ENCODE measurements at places on chromosomes 11 and 22.

DNA sequence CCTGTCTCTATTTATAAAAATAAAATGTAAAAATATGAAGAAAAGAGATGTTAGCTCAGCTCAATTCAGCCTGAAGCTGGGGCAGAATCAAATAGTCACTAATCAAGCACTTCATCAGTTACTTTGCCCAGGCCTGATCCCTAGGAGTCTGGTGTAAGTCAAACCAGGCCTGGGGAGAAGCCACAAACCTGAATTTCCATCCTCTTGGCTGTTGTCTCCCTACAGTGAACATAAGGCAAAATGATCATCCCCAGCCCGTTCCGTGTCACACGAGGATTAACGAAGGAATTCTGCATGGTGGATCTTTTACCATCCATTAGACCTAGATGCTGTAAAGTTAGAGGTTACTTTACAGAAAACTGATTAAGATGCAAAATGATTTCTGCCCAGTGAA lies 6.5 kb upstream of the NAALADL1 start:
- DNase-seq = no peak

GRCh38 chr11:90309693-90310092 lies 86.8 kb upstream of the CHORDC1 start:
- no peak for DNase-seq

DNA sequence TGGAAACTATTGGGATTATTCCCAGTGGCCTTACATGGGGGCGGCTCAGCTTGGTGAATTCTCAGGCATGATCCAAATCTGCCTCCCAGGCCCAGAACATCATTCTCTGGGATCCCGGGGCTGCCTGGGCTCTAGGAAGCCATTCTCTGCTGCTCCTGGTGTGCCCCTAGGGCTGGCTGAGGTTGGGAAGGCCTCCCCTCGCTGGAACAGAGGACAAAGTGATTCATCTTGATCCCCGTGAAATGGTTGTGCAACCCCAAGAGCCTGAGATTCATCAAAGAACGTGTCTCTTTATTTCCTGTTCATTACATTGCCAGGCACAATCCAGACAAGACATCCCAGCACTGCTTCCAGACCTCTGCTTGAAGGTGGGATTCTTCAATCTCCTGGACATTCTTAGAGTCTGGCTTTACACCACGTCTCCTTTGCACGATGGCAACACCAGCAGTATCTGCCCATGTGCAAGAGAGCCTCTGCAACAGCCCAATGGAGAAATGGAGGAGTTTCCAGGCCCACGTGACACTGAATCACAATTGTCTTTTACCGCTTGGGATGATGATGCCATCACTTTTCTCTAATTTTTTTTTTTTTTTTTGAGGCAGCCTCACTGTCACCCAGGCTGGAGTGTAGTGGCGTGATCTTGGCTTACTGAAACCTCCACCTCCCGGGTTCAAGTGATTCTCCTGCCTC lies 52.3 kb downstream of the TST start:
- no peak for DNase-seq

- no peak for DNase-seq
Observed at GRCh38 chr22:39106326-39106725, 9.3 kb downstream of the APOBEC3H start.

- no peak for DNase-seq
Observed at GRCh38 chr11:43467958-43468357, 109.2 kb downstream of the TTC17 start.

GRCh38 chr11:114622858-114623257 lies 27.3 kb upstream of the NXPE4 start:
- no peak for DNase-seq

DNA sequence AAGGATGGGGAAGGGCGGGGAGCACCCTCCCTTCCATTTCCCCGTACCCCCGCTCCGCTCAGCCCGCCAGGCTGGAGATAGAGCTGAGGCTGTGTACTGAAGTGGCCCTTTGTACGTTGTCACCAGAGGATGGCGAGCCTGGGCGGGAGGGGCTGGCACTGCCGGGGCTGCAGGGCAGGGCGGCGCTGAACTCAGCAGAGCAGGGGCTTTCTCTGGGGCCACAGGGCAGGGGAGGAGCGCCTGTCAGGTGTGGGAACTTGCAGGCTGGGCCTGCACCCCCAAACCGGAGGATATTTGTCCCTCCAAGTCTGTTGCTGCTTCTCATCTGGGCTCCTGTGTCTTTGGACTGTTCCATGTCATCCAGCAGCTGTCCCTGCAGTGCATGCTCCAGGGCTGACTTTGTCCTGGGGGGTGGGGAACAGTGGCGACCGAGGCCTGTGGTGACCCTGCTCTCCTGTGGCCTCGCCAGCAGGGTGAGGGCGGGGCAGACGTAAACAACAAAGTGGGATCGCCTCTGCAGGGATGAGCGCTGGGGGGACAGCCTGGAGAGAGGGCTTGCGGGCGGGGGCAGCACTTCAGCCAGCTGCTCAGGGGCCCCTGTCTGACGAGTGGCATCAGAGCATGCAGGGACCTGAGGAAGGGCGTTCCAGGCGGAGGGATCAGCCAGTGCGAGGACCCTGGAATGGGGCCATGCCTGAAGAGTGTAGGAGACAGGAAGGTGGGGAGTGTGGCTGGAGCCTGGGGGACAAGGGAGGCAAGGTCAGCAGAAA lies 13.1 kb downstream of the MGAT3 start:
- DNase-seq = no peak

GRCh38 chr22:32823024-32823730 lies 21.7 kb downstream of the TIMP3 start:
- no peak for DNase-seq

DNA sequence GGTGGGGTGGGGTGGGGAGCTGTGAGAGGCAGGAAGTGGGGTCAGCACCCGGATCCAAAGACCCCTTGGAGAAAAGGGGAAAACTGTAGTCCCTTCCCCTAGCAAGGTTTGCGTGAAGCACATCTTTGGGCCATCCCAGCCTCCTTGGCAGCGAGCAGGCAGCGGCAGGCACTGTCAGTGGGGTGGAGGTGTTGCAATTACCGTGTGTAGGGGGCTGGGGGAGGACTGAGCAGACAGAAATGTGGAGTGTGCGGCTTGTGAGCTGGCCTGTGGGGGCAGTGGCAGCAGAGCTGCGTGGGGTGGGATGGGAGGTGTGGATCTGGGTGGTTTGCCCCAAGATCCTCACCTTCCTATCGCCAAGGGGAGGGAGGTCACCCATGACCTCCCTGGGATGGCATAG lies 16.4 kb downstream of the DAGLA start:
- DNase-seq = no peak

- DNase-seq = no peak
Observed at GRCh38 chr11:98003606-98004371, 1017.0 kb upstream of the CNTN5 start.

GRCh38 chr11:107598225-107599139 lies 7.5 kb downstream of the ELMOD1 start:
- DNase-seq = no peak

DNA sequence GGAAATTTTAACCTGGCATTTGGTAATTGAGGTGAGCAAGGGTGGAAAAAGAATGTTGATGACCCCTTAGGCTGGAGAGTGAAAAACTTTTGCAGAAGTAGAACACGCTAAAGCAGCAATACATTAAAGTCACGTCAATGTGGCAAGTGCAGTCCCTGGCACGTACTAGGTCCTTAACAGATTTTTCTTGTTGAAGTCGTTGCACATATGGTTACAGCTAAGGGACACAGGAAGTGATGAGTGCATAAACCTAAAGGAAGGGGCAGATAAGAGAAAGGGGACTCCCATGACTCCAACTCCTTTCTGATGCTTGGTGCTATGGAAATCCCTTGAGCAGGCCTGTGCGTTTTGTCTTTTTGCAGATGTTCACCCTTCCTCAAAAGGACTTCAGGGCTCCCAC lies 1.2 kb downstream of the ACCS start:
- no peak for DNase-seq
